ENCODE measurements at places on chromosomes 2 and 18.

DNA sequence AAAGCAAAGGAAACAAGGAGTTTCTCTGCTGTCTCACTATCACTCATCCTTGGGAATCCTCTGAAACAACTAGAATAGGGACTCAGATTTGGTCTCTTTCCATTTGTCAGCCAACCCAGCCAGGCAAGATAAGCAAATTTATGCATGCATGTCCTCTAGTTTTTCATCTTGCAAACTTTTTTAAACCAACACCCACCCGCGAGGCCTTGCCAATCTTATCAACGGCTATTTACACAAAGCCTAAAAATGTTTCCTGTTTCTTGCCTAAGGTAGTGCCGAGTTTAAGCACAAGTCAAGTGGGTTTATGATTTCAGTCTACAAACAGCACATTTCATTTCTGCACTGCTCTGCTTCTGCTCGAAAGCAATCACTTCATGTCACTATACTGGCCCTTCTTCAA lies 240.9 kb downstream of the STK39 start:
- no peak for DNase-seq

GRCh38 chr18:22250591-22250996 lies 81.2 kb downstream of the GATA6 start:
- DNase-seq, result no peak

DNA sequence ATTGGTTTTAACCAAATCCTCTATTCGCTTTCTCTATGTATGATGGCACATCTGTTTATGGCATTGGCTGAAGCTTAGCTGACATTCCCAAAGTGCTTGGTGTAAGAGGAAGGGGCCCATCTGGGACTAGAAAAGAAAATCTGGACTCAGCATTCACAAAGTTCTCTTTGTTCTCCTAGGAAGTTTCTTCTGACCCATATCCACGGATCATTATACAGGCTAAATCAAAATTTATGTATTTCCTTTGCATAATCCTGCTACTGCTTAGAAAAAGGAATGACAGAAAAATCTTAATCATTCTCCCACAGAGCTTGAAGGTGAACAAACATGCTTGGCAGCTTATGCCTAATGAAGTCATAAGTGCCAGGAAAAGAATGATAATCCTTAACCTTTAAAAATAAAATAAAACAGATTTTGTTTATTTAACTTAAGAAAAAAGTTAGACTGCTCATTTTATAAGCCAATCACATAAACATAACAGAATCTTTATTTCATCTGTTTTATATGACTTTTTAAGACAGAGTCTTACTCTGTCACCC lies 88.4 kb downstream of the NYAP2 start:
- DNase-seq, result no peak

- peak; percentile 22 for DNase-seq
These were observed 82.6 kb upstream of the TANK start for GRCh38 chr2:161077367-161078210.

DNA sequence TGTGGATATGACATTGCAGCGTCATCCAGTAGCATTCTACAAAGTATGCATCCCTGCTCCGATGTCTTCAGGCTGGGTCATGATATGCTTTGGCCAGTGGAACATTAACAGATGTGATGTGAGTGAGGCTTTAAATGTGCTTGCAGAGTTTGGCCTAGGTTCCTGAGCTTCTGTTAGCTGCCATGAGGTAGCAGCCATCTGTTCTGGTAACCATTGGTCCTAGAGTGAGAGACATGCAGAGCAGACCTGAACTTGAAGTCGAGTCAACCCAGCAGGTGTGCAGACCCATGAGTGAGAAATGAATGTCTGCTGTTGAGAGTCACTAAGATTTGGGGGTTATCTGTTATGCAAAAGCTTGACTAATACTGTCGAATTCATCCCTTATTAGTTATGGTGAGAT lies 73.8 kb upstream of the NABP1 start:
- no peak for DNase-seq
